GM23248 (cell line): ENCODE measurements at places on chromosomes 2 and 18. TPM values are rescaled to one million over a fixed set of nuclear protein-coding genes. Genes with fewer than 3 reads are reported as not detected.

The FAM237A gene
- not detected in 2 replicates for polyA plus RNA-seq

The PLGLB2 gene
- 0.51 and 0.93 TPM in 2 replicates for polyA plus RNA-seq

The VWC2L gene
- not detected in 2 replicates for polyA plus RNA-seq

The FBLN7 gene
- 1.6 and 1.8 TPM in 2 replicates for polyA plus RNA-seq

The G6PC2 gene
- polyA plus RNA-seq = not detected in 2 replicates

The LYPD6 gene
- 2.3 and 2.6 TPM in 2 replicates for polyA plus RNA-seq

DNA sequence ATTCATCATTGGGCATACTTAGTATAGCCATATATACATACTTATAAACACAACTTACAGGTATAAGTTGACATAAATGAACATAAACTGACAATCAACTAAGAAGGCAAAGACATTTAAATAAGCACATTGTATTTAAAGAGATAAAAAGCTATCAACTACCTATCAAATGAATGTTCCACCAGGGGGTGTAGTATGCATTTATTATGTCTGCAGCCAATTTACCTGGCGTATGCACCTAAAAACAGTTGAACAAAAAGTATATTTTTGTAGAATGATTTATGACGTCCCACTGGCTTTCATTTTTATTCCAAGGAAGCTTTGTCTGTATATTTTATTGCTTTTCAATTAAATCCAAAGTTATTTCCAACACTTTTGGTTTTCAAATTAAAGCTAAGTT, 323.5 kb downstream of the AFF3 start:
- peak; percentile 19 for DNase-seq

DNA sequence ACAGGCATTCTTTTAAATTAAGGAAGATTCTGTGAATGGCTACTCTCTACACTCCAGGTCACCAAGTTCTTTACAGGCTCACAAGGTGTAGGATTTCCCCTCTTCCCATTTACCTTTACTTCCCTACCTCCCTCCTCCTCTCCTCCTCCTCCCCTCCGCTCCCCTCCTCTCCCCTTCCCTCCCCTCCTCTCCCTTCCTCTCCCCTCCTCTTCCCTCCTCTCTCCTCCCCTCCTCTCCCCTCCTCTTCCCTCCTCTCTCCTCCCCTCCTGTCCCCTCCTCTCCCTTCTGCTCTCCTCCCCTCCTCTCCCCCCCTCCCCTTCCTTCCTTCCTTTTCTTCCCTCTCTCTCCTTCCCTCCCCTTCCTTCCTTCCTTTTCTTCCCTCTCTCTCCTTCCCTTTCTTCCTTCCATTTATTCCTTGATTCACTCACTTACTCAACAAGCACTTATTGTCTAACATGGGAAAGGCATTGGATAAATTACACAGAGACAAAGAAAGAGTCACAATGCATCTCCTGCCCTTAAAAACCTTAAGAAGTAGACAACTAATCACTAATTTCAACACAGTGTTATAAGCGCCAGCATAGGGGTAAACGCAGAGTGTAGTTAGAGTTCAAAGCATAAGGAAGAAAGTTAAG, 152.3 kb downstream of the CCDC178 start:
- DNase-seq = no peak

DNA sequence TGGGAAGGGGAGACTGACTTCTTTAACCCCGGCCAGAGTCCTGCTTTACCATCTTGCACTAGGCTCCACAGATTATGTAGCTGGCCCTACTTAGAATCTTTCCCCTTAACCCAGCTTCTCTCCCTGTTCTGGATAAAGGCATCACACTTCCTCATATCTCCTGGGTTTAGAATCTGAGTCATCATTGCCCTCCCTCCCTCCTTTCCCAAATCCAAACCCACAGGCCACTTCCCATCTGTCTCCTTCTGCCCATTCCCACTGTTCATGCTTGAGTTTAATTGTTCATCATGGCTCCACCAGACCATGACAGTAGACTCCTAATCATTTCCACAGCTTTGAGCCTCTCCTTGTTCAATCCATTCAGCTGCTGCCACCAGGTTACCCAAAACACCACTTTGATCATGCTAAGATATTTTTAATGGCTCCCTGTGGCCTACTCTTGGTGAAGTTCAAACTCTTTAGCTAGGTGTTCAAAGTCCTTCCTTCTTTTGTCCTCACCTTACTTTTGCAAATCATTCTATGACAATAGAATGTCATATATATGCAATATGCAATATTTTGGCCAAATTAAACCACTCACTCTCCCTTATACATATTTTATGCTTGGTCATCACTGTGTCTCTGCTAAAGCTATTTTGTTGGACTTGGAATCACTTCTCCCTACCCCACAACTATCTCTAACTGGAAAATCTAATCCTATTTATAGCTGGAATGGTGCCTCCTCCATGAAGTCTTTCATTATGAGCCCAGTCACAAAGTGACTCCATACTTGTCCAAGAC, 5.5 kb downstream of the PDE11A start:
- DNase-seq = no peak

DNA sequence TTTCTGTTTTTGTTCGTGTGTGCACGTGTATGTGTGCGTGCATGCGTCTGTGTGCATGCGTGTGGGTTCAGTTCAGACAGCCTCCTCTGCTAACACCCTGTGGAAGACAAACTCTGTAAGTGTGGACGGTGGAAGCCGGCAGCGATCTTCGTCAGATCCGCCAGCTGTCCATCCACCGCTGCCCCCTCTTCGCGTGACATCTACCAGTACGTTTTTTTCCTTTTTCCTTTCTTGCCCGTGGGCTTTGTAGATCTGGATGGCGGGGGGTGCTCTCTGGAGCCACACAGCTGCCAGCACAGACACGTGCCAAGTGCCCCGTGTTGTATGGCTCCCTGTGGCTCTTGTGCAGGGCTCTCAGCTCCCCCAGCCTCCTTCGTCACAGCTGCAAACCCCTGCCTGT, 32.3 kb downstream of the ITGB1BP1 start:
- no peak for DNase-seq

GRCh38 chr2:102992607-102993006, 230.8 kb downstream of the TMEM182 start:
- DNase-seq = no peak

- no peak for DNase-seq
Measured at GRCh38 chr18:58026857-58027256, 17.2 kb upstream of the NEDD4L start.

DNA sequence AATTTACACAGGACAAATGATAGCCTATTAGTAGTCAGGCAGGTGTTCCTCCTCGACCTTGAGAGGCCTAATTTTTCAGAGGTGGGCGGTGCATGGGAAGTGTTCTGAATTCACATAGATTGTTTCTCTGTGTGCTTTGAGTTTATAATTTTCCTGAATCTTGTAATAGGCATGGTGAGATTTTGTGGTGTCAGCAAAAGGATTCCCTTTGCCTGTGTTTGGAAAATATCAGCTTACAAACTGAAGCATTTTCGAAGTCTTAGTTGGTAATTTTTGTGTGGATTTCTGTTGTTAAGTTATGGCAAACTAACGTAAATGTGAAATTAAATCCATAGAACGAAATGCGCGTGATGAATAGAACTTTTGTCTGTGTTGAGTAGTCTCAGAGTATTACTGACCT, 194.0 kb upstream of the RBMS1 start:
- DNase-seq = no peak

GRCh38 chr2:88216641-88217040, 46.5 kb downstream of the THNSL2 start:
- no peak for DNase-seq

GRCh38 chr18:51724790-51725721, 527.6 kb upstream of the MEX3C start:
- peak; percentile 13 for DNase-seq

DNA sequence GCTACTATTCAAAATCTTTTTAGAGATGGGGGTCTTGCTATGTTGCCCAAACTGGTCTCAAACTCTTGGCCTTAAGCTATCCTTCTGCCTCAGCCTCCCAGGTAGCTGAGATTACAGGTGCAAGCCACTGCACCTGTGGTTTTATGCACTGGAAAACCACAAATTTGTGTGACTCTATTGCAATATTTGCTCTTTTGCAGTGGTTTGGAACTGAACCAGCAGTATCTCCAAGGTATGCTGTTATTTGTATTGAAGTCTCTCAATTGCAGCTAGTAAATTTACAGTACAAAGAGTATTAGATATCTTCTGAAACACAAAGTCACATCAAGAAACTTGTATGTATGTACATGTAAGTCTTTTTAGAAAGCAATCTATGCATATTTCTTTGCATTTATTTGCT, 46.2 kb downstream of the PPP4R1 start:
- no peak for DNase-seq
